HL-60 (cell line): ENCODE measurements at places on chromosomes 5 and 9.

- DNase-seq, result no peak
Observed at GRCh38 chr5:1168796-1169195, 32.6 kb upstream of the SLC6A19 start.

DNA sequence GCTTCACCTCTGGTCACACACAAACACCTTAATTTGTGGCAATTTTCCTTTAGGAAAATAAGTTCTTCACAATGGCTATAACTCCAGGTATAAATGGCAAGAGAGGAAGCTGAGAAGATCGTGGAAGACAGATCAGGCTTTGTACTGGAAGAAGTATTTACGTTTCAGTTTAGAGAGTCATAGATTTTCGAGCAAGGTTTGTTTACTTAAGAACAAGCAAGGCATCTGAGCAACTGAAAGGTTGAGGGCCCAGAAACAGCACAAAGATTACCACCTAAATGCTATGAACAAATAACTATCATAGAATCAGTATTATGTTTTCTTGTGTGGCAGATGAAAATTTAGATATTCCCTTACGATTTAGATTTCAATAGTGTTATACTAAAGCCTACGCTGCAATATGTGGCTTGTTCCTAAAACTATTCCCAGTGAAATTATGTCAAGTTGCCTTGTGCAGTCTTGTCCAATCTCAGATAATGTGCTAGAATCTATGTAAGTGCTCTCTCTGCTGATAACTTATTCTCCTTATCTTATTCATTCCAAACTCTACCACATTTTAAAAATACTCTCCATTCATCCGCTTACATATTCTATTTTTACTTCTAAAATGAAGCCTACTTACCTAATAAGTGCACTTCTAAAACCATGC lies 6.7 kb downstream of the SLCO4C1 start:
- DNase-seq, result no peak

DNA sequence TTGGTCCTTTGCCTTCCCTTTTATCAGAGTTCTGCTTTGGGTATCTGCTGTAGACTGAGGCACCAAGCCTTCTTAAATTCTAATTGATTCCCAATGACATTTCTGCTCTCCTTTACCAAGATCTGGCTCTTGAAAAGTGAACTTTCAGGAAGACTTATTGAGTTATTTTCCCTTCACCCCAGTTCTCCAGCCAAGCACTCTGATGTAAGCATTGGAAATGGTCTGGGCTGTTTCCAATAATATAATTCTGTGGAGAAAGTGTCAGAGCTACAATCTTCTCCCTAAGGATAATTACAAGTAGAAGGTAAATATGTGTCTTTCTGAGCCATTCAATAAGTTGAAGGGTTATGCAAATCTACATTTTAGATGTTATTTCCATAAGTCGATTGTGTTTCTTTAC lies 30.8 kb downstream of the BTF3 start:
- DNase-seq, result no peak

DNA sequence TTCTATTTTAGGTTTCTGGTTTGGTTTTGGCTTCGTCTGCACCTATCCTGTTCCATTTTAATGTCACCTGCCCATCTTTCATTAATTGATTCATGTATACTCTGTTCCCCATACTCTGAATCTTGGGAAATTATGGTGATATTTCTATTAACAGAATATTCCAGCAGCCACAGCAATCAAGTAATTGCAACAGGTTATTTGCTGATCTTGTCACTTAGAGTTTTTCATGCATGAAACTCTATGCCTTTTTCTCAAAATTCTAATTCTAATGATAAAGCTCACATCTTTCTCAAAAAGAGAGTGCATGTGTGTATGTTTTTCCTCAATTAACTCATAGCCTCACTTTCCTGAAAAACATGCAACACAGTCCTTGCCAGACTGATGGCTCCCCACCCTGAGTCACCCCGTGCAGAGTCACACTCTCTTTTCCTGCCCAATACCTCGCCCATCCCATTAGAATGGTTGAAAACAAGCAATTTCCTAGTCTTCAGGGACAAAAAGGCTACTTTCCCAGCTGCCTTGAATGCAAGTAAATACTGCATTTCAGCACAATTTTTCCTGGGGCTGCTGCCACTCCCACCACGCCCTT lies 15.6 kb downstream of the GFRA3 start:
- no peak for DNase-seq

- no peak for DNase-seq
Observed at GRCh38 chr5:10059556-10059955, 190.1 kb downstream of the ATPSCKMT start.

GRCh38 chr5:68074633-68075032 lies 140.9 kb upstream of the PIK3R1 start:
- DNase-seq, result no peak

DNA sequence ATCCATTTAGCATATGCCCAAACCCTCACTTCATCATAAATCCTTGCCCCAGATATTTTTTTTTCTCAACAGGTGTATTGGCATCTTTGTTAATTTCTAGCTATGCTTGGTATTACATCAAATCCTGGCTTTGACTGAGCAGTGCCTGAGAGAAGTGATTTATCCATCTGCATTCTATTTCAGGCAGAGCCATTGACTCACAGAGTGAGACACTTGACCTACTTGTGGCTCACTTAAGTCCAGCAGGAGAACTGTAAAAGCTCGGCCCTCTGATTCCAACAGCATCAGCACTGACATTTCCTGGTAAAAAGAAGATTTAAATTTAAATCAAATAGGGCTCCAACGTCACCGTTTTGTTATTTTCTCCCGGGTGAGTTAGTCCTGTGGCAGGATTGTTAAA lies 93.4 kb downstream of the PLK2 start:
- no peak for DNase-seq

DNA sequence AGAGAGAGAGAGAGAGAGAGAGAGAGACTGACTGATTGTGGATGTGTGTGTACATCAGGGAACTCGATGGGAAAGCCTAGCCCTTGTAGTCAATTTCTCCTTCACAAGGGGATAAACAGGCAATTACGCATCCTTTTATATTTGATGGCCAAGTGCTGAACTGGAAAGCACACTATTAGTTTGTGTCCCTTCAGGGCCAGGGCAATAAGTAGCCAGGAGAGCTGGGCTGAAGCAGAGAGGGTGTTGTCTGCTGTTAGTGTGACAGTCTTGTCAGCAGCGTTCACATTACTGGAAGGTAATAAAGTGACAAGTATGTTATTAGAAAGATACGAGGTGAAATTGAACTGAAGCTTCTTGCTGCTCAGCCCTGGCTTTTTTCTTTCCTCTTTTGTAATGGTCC lies 457.7 kb downstream of the BNC2 start:
- DNase-seq, result no peak

DNA sequence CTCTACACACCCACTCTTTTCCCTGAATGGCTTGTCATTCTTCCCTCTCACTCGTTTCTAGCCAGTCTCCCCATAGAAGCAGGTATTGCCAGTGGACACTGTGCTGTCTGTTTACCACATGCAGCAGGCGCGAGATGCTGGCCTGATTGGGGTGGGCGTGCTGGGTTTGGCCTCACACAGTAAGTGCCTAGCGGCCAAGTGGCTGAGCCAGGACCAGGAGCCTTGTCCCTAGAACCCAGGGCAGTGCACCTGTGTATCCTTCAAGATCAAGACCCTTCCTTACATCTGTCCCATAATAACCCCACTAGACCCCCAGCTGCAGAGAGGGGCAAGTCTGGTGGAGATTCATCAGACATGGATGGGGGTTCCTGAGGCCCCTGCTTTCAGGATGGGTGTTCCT lies 112.8 kb upstream of the IRX4 start:
- no peak for DNase-seq

DNA sequence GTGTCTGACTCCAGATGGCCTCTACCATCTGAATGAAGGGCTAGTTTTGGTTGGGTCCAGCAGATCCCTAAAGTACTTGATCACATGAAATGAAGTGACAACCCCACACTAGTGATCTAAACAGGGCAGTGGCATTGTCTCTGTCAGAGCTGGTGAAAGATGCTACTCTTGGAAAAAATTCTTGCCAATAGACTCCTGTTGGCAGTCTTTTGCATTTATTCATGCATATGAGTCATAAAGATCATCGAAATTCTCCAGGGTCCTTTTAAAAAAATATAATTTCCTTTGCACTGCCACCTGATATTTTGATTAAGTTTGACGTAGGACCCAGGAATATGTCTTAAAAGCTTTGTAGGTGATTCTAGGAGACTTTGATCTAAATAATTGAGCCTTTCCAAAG lies 135.1 kb upstream of the ELL2 start:
- no peak for DNase-seq

GRCh38 chr9:93593144-93593658 lies 16.8 kb downstream of the PHF2 start:
- no peak for DNase-seq

GRCh38 chr5:26666371-26666770 lies 372.0 kb downstream of the CDH9 start:
- DNase-seq, result no peak

DNA sequence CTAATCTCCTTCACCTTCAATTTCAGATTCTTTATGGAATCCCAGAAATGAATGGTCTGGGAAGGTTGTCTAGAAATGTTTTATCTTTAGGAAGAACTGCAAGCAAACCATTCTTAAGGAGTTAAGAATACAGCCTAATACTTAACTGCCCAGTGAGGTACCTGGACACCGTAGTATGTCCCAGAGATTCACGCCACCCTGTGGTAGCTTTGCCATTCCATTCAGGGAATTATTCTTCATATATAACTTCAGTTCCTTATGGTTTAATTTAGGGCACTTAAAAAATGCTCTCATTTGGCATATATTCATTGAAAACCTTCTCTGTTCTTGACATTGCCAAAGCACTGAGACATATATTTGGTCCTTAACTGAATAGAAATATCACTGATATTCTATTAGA lies 49.7 kb downstream of the ACTBL2 start:
- DNase-seq, result no peak

DNA sequence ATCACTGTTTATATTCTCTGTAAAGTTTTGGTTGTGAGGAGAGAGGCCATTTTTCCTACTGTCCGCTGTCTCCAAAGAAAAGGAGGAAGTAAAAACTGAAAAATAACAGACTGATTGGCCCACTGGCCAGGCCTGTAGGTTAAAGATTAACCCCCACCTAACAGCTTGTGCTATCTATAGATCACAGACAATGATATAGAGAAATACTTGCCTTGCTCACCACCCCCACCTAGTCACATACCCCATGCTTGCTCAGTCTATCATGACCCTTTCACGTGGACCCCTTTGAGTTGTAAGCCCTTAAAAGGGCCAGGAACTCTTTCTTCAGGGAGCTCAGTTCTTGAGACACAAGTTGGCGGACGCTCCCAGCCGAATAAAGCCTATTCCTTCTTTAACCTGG lies 357.4 kb downstream of the PRDM9 start:
- DNase-seq, result no peak

GRCh38 chr5:7881816-7882215 lies 12.9 kb downstream of the MTRR start:
- no peak for DNase-seq

- DNase-seq, result no peak
Observed at GRCh38 chr9:131299346-131299960, 9.9 kb downstream of the PLPP7 start.

DNA sequence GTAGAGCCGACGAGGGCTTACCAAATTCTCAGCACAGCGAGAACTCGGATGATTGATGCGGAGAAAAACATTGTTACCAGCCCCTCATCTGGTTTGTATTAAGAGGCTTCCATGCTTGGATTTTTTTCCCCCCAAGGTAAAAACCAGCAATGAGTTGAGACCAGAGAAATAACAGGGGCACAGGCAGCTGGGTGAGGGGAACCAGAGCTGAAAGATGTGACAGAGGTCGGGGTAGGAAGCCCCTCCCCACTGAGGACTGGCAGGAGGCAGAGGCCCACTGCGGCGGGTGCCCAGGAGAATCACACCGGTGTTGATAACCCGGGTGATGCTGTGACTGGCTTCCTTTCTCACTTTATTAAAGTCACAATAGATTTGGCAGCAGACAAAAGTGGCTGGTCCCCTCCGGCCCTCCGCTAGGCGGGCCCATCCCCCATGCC lies 116.5 kb upstream of the PHYKPL start:
- no peak for DNase-seq

DNA sequence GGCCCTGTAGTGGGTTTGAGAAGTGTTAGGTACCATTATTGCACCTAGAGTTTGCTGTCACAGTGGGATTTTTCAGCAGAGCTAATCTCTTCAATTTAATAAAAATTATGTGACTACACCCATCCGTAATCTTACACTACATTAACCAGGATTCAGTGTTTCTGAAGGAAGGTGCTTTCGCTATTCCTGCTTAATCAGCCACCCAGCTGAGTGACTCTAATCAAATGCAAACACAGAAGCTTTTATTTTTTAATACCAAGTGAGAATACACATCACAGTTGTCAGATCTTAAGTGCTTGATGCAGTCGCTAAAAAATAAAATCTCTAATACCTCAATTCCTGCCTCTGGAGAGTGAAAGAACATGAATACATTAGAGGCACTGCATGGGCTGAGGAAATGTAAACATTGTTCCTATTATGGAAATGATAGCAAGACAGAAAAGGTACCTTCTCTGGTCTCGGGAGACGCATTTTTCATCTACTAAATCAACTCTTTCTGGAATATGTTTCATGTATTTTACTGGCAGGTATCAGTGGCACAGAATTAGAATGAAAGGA lies 125.7 kb downstream of the SEMA6A start:
- DNase-seq, result no peak

DNA sequence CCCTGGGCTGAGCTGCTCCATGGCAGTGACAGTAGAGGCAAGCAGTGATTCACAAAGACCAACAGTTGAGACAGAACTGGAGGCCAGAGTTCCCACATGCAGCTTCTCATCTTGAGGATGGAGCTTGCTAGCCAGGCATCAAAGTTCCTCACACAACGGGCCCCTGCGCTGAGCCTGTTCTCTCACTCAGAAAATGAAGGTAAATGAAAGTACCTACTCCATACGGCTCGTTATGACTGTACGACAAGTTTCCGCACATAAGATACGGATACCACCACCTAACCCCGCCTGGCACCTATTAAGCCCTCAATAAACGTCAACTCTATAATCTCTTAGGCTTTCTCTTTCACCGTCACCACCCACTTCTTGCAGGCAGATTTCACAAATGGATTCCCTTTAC lies 12.9 kb downstream of the NOL6 start:
- DNase-seq, result no peak

DNA sequence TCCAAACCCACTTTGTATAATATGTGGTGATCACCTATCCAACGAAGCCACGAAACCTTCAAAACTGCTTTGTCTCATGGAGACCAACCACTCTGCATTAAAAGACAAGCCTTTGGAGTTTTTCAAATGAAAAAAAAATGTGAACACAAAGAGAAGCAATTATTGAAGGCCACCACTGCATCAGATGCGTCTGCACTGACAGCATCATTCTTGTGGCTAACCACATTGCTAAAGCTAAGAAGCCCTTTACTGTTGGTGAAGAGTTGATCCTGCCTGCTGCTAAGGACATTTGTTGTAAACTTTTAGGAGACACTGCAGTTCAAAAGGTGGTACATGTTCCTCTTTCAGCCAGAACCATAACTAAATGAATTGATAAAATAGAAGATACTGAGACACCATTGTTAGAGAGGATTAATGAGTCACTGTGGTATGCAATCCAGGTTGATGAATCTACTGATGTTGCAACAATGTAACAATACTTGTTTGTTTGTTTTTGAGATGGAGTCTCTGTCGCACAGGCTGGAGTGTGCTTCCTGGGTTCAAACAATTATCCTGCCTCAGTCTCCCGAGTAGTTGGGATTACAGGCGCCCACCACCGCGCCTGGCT lies 45.4 kb downstream of the TAF11L14 start:
- DNase-seq, result no peak

GRCh38 chr5:110018509-110018908 lies 328.8 kb downstream of the MAN2A1 start:
- DNase-seq, result no peak

GRCh38 chr5:67047160-67047559 lies 149.4 kb downstream of the CD180 start:
- DNase-seq, result no peak

GRCh38 chr5:165722401-165722800 lies 2217.0 kb downstream of the MAT2B start:
- DNase-seq, result no peak
